ENCODE measurements at places on chromosomes 1 and 21.

DNA sequence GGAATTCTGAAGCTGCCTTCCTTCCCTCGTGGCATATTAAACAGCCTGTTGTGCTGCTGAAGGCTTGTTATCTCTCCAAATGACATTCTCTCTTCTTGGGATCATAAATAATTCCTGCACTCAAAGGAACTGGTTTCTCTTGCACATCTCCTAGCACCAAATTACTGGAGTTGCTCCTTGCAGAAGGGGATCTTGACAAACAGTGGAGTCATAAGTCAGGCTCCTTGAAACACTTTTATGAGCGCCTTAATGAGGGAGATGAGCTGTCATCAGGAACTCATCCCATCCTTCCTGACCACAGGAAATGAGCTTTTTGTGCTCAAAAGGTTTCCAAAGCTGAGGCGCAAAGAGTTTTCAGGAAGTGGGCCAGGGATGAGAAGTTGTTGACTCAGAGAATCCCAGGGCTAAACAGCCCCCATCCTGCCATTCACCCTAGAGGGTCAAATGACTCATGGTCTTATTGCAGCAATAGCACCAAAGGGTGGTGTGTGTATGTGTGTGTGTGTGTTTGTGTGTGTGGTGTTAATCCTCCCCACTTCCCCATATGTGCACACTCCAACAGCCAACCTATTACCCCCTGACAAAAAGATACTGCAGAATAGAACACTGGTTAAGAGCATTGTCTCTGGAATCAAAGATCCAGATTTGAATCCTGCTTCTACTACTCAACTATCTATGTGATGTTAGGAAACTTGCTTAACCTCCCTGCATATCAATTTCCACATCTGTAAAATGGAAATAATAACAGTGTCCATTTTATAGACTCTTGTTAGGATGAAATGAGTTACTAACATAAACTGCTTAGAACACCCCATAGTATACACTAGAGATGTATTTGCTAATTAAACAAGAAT, 2.8 kb upstream of the PHC2 start:
- DNase-seq, result peak; percentile 76

GRCh38 chr1:59814901-59815825, at the start of gene HOOK1:
HOOK1 (plus strand) TSS chr1:59814949; CDS start chr1:59815118, 169 bp downstream.
- DNase-seq, result no peak

- no peak for DNase-seq
These were observed 35.8 kb upstream of the PRDM15 start for GRCh38 chr21:41914965-41915364.

- no peak for DNase-seq
These were observed 87.4 kb downstream of the ADGRL4 start for GRCh38 chr1:78919150-78919549.

GRCh38 chr1:90384193-90384592, 332.9 kb downstream of the BARHL2 start:
- DNase-seq, result no peak

GRCh38 chr1:22527555-22528296, 35.6 kb upstream of the EPHA8 start:
- DNase-seq, result no peak

DNA sequence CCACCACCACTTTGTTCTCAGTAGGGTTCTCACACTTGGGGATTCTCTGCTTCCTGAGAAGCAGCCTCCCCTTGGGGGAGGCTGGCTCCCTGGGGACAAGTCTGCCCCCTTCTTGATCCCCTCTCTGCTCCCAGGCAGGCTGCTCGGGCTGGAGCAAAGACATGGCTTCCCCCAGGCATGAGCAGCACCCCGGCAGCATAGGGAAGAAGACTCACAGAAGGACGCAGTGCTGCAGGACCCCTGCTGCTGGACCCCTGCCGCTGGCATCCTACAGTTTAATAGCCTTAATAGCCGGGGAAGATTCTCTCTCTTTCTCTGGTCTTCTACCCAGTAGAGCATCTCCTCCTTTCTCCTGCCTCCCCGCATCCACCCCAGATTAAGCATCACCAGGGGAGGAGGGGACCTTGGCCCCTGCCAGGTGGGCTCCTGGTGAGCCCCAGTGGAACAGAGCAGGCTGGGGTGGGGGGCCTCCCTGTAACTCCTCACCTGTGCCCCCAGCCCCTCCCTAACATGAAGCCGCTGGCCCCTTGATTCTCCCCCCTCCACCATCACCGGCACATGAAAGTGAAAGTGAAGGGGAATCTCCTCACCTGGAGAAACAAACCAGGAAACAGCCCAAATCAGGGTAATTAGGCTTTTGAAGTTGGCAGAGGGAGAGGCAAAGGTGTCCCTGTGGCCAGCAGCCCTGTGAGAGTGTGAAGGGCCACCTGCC, 2.5 kb downstream of the WNT3A start:
- no peak for DNase-seq

All from dermis microvascular lymphatic vessel endothelial cell (primary cell).